ENCODE measurements at places on chromosomes 2 and 18.

DNA sequence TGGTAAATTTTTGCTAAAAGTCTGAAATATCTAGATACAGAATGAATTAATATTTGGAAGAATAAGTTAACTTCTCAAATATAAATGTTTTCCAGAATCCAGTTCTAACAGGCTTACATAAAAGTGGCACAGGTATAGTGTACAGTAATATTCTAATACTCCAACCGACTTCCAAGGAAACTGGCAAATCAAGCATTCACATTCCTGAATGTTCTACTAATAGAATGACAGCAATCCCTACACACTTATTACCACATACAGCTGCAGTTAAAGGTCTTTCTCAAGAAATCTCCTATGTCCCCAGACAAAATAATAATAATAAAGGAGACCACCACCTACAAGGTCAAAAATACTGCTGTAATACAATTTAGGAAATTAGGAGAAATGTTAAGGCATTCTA is 31.9 kb downstream of the TMEM131 start:
- DNase-seq = no peak

DNA sequence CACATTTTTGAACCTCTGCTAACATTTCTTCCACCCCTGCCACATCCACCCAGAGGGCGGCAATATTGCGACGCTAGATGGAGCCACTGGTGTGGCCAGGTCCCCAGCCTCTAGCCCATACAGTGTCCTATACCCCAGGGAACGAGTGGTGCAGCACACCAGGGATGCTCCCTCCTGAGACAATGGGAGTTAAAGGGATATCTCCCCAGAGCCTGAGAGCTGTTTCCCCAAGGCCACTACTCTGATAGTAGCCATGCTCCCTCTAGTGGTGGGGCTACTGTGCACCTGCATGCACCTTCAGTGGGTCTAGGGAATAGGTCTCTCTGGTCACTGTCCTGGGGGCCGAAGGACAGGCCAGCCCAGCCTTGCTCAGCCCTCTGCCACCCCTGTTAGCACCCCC is 336.4 kb upstream of the FSHR start:
- no peak for DNase-seq

GRCh38 chr2:40028792-40029488 is 249.9 kb upstream of the THUMPD2 start:
- no peak for DNase-seq

DNA sequence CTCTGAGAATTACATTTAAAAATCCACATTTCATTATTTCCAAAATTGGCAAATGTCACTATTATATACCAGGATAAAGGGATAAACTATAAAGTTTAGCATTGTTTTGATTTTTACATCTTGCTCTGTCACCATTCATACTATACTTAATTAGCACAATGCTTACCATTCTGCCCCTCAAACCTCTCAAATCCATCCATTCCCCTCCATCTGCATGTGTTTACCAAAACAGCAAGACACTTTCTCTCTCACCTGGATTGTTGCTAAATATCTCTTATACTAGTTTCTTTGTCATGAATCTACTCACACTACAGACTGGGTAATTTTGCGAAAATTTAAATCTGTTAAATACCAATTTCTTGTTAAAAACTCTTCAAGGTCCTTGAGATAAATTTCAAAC is 496.1 kb downstream of the NR4A2 start:
- DNase-seq = no peak

- DNase-seq = no peak
Observed at GRCh38 chr2:6823111-6823510, 42.6 kb downstream of the CMPK2 start.

- no peak for DNase-seq
Observed at GRCh38 chr18:42068030-42068429, 113.0 kb downstream of the PIK3C3 start.

DNA sequence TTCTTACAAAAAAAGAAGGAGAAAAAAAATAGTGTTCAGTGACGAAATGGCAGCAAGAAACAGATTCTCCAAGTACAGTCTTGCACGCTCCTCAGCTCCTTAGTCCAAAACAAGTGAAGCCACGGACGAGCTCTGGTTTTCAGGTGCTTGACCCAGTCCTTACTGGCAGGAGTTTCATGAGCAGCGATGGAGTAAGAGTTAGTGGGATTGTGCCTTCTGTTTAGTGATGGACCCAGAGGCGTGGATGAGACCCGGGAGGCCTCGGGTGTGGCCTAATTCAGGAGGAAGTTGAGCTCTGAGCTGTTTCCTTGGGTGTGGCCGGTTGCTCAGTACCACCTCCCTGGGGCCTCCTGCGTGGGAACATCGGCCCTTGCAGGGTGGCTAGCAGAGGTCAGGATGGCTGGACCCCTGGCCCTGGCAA is 52.0 kb downstream of the KIF5C start:
- no peak for DNase-seq

- DNase-seq = no peak
Observed at GRCh38 chr2:104502901-104503300, 351.0 kb upstream of the POU3F3 start.

GRCh38 chr18:63054901-63055584 is 264.5 kb downstream of the BCL2 start:
- no peak for DNase-seq

DNA sequence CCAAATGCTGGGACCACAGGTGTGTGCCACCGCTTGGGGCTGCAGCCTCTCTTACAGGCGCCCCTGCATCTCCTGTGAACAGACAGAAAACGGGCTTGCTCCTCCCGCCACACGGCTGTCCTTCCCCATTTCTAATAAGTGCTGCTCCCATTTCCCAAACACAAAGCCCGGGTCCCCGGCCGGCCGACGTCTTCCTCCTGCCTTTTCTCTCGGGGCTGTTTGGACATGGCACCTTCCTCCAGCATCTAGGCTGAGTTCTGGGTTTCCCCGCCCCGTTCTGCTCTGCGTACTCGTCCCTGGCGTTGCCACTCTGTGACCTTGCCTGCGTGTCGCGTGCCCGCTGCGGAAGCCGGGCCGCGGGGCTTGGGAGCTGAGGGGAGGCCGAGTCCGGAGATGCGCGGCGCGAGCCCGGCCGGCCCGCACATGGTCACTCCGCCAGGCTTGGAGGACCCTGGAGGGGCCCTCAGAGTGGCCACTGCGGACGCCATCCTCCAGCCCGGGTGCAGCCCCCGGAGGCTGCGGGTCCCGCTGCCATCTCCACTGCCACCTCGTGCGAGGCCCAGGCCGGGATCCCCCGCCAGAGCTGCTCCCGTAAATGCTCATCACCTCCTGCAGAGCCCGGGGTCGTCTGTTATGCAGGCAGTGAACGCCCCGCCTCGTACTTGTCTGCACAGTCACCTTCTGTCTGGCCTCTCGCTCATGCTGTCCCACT is 26.3 kb downstream of the PRELID3A start:
- DNase-seq = no peak

- DNase-seq = no peak
Observed at GRCh38 chr2:223102040-223102400, 50.0 kb downstream of the KCNE4 start.

- no peak for DNase-seq
Observed at GRCh38 chr18:24964216-24964615, 387.8 kb downstream of the ZNF521 start.

DNA sequence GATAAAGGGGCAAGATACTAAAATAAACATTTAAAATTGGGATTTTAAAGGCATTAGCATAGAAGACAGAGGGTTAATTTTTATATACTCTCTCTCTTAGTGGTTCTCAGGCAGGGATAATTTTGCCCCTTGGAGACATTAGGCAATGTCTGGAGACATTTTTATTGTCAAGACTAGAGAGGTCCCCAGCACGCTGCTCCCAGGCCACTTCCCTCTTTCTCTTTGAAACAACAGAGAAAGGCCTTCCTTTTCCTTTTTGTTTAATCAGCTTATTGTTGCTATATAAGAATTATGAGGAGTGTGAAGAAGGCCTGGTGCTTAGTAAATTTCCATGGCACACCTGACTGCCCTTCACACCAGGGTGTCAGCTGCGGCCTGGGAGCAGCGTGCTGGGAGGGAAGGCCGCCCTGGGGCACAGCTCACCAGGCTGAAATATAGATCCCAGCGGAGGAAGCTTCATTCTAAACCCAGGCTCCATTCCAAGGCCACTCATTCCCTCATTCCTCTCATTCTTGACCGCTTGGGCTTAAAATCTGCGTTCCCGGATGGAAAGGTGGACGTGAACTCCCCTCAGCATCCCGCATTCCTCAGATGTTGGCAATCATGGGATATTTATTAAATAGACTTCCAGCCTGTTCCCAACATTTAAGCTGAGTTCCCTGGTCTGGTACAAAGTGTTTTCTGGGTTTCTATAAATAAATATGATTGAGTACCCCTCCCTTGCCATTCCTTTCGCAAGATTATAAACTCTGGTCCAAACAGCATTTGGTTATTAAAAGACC is 22.5 kb downstream of the SLC14A2 start:
- DNase-seq = no peak

- DNase-seq = no peak
Observed at GRCh38 chr18:77055429-77056300, 76.9 kb downstream of the MBP start.

- DNase-seq = no peak
Observed at GRCh38 chr2:11051280-11051679, 104.0 kb upstream of the SLC66A3 start.

DNA sequence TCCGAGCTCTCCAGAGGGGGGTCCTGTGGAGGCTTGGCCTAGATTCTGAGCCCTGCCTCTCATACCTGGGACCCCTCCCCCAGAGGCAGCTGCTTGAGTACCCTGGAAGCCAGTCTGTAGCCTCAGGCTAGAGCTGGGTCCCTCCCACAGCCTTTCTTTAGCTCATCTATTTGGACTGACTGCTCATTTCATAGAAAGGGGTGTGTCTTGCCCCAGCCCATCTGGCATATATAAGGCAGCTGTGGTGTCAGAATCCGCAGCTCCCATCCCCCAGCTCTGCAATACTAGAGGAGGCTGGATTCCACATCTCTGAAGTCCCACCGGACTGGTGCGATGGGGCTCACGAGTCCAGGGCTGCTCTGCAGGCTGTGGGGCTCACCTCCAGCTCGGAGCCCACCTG is 26.1 kb downstream of the MPHOSPH10 start:
- DNase-seq = peak; percentile 35

GRCh38 chr2:165239230-165239629 is at the start of gene SCN2A:
SCN2A (plus strand) TSS chr2:165239414; CDS start chr2:165295824, 56,410 bp downstream.
- DNase-seq = peak; percentile 15

DNA sequence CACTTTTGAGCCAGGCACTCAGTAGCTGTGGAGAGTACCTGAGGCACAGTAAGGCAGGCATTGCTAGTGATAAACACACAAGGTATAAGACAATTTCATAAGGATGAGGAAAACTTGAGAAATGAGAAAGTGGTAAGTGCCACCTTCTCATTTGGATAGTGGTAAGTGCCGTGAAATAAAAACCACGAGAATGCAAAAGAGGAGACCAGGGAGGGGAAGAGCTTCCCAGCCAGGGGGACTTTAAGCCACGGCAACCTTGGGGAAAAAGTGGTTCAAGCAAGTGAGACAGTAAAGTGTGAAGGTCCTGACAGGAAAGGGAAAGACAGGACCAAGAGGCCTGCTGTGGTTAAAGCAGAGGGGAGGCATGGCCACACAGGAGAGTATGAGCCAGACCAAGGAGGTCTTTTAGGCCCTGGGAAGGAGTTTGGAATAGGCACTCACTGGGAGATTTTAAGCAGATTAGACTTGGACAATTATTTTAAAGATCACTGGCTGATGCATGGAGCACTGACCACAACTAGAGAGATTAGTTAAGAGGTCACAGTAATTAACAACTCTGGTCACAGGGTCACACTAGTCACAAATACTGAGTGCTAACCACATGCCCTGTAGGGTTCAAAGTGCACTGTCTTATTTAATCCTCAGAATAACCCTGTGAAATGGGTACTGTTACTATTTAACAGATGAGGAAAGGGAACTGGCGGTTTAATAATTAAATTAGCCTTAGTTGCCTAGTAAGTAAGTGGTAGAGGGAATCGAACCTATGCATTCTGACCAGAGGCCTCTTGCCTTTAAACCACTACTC is 50.1 kb downstream of the THOC1 start:
- no peak for DNase-seq
